Right ventricle myocardium superior (tissue), 1 donor: ENCODE measurements at places on chromosomes 16 and 17.
A peak's percentile ranks its signal among the peaks of the same experiment; 100 is the strongest.

- DNase-seq: peak; percentile 86
Measured at GRCh38 chr17:45225964-45226530, 4.4 kb downstream of the FMNL1 start.

DNA sequence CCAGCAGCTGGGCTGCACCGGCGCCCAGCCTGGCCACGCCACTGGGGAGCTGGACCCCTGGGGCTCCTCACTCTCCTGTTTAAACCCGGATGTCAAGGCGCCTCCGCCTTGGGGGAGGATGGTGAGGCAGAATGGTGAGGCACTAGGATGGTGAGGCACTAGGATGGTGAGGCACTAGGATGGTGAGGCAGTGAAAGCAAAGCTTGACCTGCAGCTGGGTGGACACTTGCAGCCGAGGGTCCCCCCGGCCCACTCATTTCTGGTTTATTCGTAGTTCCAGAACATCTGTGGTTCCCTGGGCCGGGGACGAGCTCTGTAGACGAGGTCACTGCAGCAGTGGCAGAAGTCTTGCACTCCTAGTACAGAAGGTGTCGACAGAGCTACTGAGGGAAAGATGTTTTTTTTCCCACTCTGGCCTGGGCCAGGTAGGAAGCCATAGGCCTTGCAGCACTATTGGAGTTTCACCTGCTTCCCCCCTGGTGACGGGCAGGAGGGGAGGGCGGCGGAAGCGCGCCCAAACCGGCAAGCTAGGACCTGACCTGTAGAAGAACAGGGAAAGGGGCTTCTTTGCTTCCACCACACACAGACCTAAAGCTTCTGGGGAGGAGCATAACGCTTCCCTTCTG is 1.1 kb upstream of the HNF1B start:
- DNase-seq: no peak

DNA sequence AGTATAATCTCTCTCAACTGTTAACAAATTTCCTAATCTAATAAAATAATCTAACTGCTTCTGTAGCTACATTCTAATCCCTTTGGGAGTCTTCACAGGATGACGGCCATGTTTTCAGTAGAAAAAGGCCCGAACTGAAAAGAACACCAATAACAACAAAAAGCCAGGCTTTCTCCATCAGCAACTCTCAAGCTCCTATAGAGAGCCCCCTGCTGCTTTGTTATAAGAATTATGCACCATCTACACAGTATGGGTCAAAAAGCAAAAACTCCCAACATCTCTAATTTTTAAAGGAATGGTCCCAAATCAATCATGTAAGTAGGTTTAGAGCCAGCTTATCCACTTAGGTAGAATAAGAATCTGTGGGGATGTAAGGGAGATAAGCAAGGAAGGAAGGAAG is 163.6 kb upstream of the C17orf78 start:
- DNase-seq: no peak

- no peak for DNase-seq
Measured at GRCh38 chr16:11047057-11047456, 102.7 kb downstream of the CLEC16A start.

- DNase-seq: no peak
Measured at GRCh38 chr17:64377769-64378282, 12.8 kb downstream of the PECAM1 start.

GRCh38 chr17:76714822-76715495 is 4.2 kb upstream of the MXRA7 start:
- DNase-seq: peak; percentile 83

GRCh38 chr16:9447195-9447551 is 355.7 kb downstream of the HAPSTR1 start:
- DNase-seq: peak; percentile 84

DNA sequence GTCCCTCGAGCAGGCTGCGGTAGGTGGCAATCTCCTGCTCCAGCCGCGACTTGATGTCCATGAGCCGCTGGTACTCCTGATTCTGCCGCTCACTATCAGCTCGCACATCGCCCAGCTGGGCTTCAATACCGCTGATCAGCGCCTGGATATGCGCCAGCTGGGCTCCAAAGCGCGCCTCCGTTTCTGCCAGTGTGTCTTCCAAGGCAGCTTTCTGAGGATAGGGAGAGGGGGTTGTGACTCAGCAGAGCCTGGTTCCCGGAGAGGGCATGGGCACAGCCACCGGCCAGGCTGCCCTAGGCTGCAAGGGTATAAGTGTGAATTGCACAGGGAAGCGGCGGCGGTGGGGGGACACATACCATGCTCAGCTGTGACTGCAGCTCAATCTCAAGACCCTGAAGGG is 4.3 kb downstream of the KRT19 start:
- DNase-seq: peak; percentile 34

DNA sequence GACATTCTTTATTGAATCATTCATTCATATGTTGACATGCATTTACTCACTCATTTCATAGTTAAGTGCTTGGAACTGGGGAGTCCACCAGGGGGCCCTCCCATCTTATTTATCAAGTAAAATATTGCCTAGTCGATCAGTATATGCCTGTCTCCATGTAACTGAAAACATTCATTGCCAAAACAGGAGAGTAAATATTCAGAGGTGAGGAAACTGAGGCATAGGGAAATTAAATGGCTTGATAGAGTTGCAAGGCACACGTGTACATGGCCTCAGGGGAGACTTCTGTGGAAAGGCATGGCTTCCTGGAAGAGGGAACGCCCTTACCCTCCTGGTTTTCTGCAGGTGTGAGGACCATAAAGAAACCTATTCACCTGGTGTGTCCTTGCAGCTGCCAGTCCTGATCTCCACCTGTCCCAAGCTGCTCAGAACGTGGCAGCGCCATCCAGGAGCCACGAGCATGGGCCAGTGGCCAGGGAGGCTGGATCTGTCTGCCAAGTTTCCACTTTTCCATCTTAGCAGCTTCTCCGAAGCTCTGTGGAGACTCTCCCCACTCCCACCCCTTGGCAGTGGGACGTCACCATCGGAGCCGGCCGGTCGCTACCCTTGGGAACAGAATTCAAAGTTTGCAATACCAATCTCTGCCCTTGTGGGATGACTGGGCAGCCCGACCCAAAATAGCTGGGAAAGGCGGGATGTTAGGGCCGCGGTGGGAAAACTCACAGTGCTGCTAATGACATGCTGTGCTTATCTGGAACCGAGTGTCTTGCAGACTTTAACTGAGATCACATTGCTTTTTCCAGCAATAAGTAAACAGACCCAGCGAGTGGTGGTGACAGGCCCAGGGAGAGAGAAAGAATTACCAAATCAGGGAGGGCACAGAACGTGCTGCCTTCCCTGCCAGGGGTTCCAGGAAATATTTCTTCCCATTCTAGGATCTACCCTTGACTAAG is 4.1 kb upstream of the C1QTNF1 start:
- peak; percentile 81 for DNase-seq

- no peak for DNase-seq
Measured at GRCh38 chr17:75228847-75229246, 23.4 kb downstream of the NUP85 start.

DNA sequence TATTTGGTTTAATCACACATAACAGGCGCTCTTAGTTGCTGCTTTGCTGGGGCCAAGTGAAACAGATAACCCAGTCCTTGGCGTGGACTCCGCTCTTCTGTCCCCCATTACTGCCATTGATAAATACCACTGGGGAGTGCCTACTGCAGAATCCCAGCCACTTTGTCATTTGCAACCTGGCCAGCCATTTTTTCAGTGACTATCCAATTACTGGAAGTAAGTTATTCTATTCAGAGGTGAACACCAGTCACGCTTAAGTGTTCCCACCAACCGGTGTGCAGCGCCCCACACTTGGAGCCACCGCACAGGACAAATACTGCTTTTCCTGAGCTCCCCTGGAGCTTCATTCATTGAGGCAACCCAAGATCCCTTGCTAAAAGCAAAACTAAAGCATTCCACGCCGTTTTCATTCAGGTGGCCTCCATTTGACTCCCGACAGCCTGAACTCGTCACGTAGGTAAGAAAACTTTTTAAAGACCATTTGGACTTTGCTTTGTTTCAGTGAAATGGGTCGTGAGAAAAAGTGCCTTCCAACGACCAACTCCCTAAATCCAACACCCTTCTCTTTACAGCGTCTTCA is 1.8 kb downstream of the USP7 start:
- DNase-seq: no peak

DNA sequence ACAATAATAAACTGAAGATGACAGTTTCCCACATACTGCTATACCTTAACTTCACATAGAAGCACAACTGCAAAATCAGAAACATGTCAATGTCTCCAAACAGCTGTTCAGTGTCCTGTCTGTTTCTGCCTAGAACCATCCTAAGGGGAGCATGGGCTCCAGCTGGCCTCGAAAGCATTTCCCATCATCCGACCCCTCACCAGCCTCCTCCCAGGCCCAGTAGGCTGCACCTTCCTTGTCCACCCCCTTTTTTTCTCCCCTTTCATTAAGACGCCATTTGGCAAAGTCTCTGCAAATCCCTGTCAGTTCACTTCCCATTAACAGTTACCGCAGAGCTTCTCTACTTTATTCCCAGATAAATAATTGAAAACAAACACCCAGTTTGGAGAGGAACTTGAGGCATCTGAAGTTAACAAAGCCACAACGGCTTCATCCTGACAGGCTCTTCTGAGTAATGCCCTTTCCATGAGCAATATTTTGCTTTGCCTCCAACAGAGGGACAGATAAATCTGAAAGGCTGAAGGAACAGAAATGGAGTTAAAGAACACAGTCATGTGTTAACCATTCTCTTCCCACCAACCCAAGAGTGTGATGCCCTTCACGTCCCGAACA is 65.3 kb downstream of the SLC39A11 start:
- no peak for DNase-seq

DNA sequence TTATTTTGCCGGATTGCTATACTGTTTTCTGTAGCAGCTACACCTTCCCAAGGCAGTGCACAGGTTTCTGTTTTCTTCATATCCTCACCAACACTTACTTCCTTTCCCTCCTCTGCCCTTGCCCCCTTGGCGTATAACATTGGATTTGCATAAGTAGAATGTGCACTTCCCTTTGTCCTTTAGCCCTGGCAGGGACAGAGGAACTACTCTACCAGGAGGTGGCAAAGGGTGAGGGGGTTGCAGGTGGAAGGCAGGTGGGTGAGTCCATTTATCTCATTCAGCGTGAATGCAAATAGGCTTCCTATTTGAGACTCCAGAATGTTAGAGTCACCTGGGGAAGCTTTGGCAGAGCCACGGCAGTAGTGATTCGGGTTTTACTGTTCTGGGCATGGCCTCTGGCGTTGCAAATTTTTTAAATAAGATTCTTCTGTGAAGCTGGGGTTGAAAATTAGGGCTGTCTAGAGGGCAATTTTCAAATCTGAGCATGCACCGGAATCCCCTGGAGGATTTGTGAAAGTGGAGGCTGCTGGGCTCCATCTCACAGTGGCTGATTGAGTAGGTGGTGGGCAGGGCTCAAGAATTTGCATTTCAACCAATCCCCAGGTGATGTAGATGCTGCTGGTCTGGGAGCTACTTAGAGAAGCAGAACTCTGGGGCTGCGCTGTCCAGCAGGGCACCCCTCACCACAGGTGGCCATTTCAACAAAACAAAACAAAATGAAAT is 84.7 kb downstream of the PLCG2 start:
- DNase-seq: no peak

- DNase-seq: peak; percentile 79
Measured at GRCh38 chr16:67459066-67459860, 21.7 kb downstream of the ATP6V0D1 start.

DNA sequence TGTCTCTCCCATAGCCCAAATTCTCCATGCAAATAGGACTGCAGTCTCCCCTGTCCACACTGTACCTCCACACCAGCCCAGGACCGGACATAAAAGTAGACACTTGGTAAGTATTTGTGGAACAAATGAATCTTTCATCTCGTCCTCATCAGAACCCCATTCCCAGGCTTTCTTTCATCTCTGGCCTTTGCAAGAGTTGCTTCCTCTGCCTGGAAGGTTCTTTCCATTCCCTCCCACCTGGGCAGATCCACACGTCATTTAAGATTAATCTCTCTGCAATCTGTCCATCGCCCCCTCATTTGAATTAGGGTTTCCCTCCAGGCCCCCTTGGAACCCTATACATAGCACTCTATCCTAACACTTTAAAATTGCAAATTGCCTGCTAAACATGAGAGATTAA is 3.9 kb upstream of the NXPH3 start:
- DNase-seq: no peak

GRCh38 chr17:78895322-78895721 is 7.7 kb downstream of the CEP295NL start:
- no peak for DNase-seq

GRCh38 chr16:88456356-88457292 is 3.5 kb downstream of the ZFPM1 start:
- DNase-seq: no peak

DNA sequence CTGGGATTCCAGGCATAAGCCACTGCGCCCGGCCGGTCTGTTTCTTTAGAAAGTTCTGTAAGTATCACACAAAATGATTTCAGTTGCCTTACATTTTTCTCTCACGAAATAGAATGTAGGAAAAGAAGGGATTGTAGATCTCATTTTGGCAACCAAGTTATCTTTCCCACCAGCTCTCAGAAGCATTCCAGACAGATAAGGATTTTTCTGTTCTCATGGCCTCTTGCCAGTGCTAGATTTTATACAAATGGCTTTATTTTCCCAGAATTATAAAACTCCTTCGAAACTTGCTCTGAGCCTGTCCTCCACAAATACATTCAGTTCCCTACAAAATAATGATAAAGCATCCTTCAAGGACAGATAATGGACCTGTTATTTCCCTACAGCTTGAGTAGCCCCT is 46.9 kb downstream of the LCMT1 start:
- no peak for DNase-seq

- DNase-seq: no peak
Measured at GRCh38 chr16:52367821-52368220, 179.1 kb downstream of the TOX3 start.

GRCh38 chr17:79706931-79707850 is 23.6 kb upstream of the ENPP7 start:
- DNase-seq: no peak

DNA sequence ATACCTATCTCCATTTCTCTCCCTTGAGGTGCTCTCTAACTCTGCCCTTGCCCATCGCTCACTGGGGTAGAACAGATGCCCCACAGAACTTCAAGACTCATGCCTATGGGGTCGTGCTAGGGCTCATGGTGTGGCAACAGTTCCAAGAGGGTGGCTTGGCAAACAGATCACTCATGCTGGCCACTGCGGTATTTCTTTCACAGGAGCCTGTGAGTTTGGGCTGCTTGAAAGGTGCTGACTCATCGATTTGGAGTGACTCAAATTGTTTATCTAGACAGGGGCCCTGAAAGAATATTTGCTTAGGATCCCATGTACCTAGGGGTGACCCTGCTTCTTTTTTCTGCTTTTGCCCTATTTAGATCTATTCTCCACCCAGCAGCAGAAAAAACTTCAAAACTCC is 69.9 kb downstream of the IRX5 start:
- no peak for DNase-seq
